ENCODE measurements at places on chromosomes 2 and 18. TPM values are rescaled to one million over a fixed set of nuclear protein-coding genes. Genes with fewer than 3 reads are reported as not detected.
A peak's percentile ranks its signal among the peaks of the same experiment; 100 is the strongest.

DNA sequence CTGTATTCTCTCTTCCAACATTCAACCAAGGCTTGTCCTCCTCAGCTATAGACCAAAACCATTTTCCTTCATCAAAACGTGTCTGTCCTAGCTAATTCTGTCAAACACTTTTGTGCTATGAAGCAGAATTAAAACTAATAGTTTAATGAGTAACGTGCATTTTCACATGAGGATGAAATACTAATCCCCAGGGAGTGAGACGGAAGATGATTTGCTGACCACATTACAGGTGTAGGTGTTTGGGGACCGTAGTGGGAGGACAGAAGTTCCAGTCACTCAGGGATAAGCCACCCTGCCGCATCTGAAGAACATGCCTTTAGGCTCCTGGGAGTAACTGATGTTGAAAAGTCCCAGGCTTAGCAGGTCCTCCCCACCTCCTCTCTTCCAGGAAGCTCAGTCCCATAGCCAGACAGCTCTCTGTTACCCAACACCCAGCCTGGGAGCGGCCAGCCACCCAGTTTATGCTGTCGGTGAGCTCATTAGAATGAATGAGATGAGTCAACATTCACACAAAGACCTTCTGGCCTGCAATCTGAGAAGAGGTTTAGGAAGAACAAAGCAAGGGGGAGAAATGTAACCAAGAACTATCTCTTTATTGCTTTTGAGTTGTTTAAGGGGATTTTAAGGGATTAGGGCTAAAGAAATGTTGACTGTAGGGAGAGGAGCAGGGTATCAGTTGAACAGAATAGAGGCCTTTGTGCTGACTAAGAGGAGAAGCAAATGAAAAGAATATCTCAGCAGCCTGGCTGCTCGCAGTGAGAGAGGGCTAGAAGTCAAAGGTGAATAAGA is 122.5 kb downstream of the FOXI3 start:
- no peak overlapping the region for H3K4me3 ChIP-seq
- H3K36me3 ChIP-seq, result no peaks in the 10 kb centered on the region
- no peak for DNase-seq
- peaks cover 27% of the 10 kb centered on the region for H3K27me3 ChIP-seq
- H3K4me1 ChIP-seq, result no peaks in the 10 kb centered on the region
- no peak overlapping the region for H3K27ac ChIP-seq

DNA sequence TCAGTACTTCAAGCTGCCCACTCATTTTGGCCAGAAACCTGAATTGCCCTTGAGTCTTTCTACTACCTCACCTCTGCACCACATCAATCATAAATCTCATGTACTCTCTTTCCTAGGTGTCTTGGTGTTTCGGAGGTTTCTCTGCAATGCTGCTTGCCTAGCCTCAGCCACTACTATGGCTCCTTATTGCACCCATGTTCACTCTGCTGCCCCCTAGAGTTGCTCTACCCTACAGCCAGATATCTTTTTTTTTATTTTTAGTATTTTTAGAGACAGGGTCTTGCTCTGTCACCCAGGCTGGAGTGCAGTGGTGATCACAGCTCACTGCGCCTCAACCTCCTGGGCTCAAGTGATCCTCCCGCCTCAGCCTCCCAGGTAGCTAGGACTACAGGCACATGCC is 413.0 kb downstream of the PTPRM start:
- no peaks in the 10 kb centered on the region for H3K27me3 ChIP-seq
- no peaks in the 10 kb centered on the region for H3K4me1 ChIP-seq
- H3K27ac ChIP-seq, result no peak overlapping the region
- H3K36me3 ChIP-seq, result no peaks in the 10 kb centered on the region

DNA sequence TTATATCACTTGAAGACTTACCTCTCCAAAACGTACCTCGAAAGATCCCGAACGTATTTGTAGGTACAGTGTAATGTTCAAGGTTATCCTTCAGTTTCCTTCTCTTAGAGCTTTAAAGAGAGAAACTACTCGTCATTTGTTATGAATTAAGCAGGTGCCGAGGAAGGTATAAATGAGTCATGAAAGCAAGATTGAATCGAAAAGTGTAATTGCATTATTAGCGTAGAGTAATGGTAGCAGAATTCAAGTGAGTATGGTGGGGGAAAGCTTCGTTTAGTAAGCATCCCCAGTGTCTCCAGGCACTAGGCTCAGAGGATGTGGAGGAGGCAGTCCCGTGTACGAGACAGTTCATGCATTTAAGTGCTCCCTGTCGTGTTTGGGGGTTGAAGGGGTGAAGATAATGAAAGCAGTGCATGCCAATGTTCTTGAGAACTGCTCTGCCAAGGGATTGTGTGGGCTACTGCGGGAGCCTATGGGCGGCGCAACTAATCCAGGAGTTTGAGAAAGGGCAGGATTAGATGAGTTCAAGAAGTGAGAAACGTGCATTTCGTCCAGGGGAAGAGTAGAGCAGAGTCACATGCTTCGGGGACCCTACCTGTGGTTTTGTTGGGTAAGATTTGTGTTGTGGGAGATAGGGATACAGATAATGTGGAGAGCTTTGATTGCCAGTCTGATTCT is 858 bp downstream of the POLR1B start:
- no peaks in the 10 kb centered on the region for H3K27me3 ChIP-seq
- H3K4me1 ChIP-seq, result peaks cover 19% of the 10 kb centered on the region
- peaks cover 21% of the 10 kb centered on the region for H3K36me3 ChIP-seq
- no peak overlapping the region for H3K4me3 ChIP-seq

DNA sequence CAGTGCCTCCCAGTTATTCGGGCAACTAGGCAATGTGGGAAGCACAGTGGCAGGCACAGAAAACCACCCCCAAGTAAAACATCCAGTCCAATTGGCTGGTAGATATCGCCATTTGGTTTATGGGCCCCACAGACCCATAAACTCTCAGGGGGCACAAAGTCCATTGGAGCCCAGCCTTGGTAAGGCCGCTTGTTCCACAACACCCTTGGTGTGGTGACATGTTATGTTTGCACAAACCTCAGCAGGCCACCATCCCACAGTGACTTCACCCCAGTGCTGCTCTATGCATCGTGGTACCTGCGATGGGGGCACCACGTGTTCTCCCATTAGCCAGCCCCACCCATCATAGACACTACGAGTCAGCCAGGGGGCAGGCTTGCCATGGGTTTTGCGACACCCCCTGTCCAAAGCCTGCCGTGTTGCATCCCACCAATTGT is 18.5 kb downstream of the PHOSPHO2 start:
- no peak overlapping the region for H3K27ac ChIP-seq
- no peaks in the 10 kb centered on the region for H3K4me1 ChIP-seq
- H3K36me3 ChIP-seq, result peaks cover 10% of the 10 kb centered on the region
- no peaks in the 10 kb centered on the region for H3K27me3 ChIP-seq
- no peak for DNase-seq

DNA sequence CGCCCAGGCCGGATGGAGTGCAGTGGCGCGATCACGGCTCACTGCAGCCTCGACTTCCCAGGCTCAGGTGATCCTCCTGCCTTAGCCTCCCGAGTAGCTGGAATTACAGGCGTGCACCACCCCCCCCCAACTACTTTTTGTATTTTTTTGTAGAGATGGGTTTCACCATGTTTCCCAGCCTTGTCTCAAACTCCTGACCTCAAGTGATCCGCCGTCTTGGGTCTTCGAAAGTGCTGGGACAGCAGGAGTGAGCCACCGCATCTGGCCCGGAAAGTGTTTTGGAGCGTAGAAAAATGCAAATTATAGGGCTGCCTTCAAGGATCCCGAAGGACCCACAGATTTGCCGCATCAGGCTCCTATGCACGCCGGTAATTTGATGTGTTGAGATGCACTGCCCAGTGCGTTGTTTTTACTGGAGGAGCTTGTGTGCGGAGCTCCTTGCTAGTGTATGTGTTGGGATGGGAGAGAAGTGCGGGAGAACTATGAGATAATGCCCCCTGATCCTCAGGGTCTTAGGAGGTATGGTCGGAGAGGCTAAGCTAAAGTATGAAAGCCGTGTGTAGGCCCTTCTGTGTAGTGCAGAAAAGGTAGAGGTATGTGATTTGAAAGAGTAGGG is 1.2 kb upstream of the CLASP1 start:
- H3K4me3 ChIP-seq, result peak overlapping the region; percentile 100
- H3K36me3 ChIP-seq, result peaks cover 14% of the 10 kb centered on the region
- no peaks in the 10 kb centered on the region for H3K27me3 ChIP-seq
- peaks cover 46% of the 10 kb centered on the region for H3K4me1 ChIP-seq

DNA sequence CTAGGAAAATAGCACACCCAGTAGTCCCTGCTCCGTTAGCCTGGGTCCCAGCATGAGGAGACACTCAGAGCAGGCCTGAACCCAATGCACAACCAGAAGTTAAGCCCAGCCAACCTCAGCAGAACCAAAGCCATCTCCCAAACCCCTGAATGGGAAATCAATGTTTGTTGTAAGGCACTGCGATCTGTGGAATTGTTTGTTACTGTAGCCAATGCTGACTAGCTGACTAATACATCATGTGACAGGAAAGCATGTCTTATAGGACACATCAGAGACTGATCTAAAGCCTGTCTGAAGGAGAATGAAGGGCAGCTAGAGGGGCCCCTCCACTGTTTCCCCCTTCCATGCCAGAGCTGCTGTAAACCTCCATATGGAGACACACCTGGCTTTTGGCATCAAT is 96.4 kb downstream of the MARCHF4 start:
- peaks cover 16% of the 10 kb centered on the region for H3K27me3 ChIP-seq
- no peaks in the 10 kb centered on the region for H3K36me3 ChIP-seq
- no peak overlapping the region for H3K27ac ChIP-seq
- no peak overlapping the region for H3K4me3 ChIP-seq

DNA sequence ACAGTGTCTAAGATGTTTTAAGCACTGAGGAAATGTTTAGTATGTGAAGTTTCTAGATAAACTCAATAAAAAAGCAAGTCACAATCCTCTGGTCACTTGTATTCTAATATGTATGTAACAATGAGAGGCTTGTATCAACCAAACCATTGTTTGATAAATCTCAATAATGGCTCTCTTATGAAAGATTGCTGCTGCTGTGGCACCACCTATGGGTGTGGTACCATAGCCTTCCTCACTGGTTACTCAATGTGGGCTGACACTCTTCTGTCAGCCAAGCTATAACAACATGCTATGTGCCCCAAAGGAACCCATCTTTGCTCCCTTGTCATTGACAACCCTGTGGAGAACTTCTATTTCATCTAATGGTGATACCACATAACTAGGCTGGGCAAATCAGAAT is 12.6 kb upstream of the RAB1A start:
- H3K4me3 ChIP-seq, result no peak overlapping the region
- H3K4me1 ChIP-seq, result no peaks in the 10 kb centered on the region
- no peak for DNase-seq
- H3K36me3 ChIP-seq, result no peaks in the 10 kb centered on the region
- peaks cover 11% of the 10 kb centered on the region for H3K27me3 ChIP-seq
- H3K27ac ChIP-seq, result no peak overlapping the region

- peaks cover 4% of the 10 kb centered on the region for H3K4me1 ChIP-seq
- H3K27ac ChIP-seq, result no peak overlapping the region
- H3K27me3 ChIP-seq, result peaks cover 43% of the 10 kb centered on the region
- H3K36me3 ChIP-seq, result no peaks in the 10 kb centered on the region
Observed at GRCh38 chr2:102139851-102140250, 2.7 kb upstream of the IL1R1 start.

- H3K4me3 ChIP-seq, result peak overlapping the region; percentile 94
Observed at GRCh38 chr18:9104244-9104901, 1.9 kb downstream of the NDUFV2 start.

DNA sequence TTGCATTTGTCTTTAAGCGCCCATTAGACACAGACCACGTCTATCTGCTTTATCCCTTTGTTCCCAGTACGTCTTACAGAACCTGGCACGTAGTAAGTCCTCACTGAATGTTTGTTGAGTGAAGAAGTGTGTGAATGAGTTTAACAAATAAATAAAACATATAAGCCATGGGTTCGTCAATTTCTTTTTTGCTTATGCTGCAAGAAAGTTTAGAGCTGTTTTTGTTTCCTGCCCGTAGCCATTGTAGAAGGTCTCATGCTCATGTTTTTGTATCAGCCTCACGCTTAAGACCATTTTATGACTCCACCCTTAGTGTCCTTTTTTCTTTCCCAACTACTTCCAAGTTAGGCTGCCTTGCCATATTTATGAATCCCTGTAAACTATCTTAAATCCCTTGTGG is 2.5 kb downstream of the ADD2 start:
- no peak overlapping the region for H3K27ac ChIP-seq
- H3K36me3 ChIP-seq, result no peaks in the 10 kb centered on the region
- peaks cover 24% of the 10 kb centered on the region for H3K4me1 ChIP-seq
- no peak overlapping the region for H3K4me3 ChIP-seq

- H3K27ac ChIP-seq, result no peak overlapping the region
- H3K4me1 ChIP-seq, result no peaks in the 10 kb centered on the region
- no peaks in the 10 kb centered on the region for H3K27me3 ChIP-seq
- no peak for DNase-seq
- no peaks in the 10 kb centered on the region for H3K36me3 ChIP-seq
- H3K4me3 ChIP-seq, result no peak overlapping the region
Observed at GRCh38 chr2:6071519-6071918, 379.3 kb downstream of the SOX11 start.

- peaks cover 5% of the 10 kb centered on the region for H3K36me3 ChIP-seq
- H3K27me3 ChIP-seq, result peaks cover 12% of the 10 kb centered on the region
- H3K4me3 ChIP-seq, result no peak overlapping the region
- H3K27ac ChIP-seq, result no peak overlapping the region
- H3K4me1 ChIP-seq, result peaks cover 8% of the 10 kb centered on the region
- DNase-seq, result no peak
Observed at GRCh38 chr18:57807336-57808117, 4.4 kb upstream of the ATP8B1 start.

DNA sequence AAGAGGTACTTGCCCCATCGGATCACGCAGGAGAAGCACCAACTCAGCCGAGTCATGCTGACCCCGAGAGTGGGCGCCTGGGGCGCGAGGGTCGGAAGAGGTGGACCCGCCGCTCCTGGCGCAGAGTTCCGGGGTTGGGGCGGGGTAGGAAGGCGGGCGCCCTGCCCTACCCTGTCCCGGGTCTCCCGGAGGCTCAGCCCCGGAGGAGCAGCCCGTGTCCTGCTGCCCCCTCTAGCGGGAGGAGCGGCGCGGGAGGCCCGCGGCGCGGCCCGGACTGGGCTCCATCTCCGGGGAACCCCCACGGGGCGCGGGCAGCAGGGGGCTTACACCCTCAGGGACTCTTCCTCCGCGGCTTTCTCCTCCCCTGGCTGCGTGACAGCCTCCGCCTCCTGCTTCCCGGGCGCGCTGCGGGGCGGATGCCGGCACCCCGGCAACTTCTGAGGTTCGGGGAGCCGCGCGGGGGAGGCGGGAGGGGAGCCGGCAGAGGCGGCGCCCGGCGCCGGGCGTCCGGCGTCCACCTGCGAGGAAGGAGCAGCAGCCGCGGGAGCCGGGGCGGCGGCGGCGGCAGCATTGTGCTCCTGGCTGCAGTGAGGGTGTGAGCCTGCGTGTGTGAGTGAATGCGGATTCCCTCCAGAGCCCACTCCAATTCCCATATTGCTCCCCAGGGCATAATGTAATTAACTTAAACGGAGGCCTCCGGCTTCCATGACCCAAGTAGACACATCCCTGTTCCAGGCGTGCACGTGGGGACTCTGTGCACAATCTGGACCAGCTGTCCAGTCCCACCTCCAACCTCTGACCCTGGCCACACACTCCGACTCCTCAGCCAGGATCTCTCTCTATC is 7.6 kb upstream of the TNS1 start:
- no peak for DNase-seq
- H3K36me3 ChIP-seq, result no peaks in the 10 kb centered on the region
- H3K27me3 ChIP-seq, result peaks cover 46% of the 10 kb centered on the region
- H3K4me1 ChIP-seq, result peaks cover 13% of the 10 kb centered on the region
- no peak overlapping the region for H3K27ac ChIP-seq

GRCh38 chr2:126463892-126464674 is 191.9 kb upstream of the GYPC start:
- no peak overlapping the region for H3K4me3 ChIP-seq
- no peaks in the 10 kb centered on the region for H3K36me3 ChIP-seq
- H3K27me3 ChIP-seq, result peaks cover 11% of the 10 kb centered on the region
- no peak for DNase-seq
- H3K4me1 ChIP-seq, result peaks cover 9% of the 10 kb centered on the region

HDAC4 gene
- total RNA-seq, result 30.9 TPM

SLC19A3 gene
- not detected for total RNA-seq

TTR gene
- total RNA-seq, result not detected

SH3RF3 gene
- 0.07 TPM for total RNA-seq

STAT1 gene
- total RNA-seq, result 85.1 TPM

CKAP2L gene
- total RNA-seq, result 1.2 TPM

TRIM43 gene
- total RNA-seq, result not detected

CPO gene
- total RNA-seq, result not detected

Measured in activated B cell treated with CpG ODN at 0.5 μM for 24 hours (primary cell).